ENCODE measurements at places on chromosomes 2 and 18.
A peak's percentile ranks its signal among the peaks of the same experiment; 100 is the strongest.

DNA sequence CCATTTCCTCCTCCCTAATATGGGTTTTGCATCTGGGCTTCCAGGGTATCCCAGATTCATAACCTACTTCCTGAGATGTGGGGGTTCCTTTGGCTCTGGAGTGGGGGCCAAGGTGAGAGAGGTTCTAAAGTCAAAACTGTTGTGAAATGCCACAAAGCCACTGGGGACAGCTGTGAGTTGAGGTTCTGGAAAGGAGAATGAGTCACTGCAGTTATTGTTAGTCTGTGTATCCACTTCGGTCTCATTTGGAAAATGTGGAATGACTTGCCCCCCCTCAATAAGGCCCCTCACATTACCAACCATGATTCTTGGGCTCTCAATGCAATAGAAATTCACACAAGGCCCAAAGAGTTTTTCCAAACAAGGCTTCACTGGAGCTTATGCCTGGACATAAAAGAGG, 51.1 kb upstream of the LGALSL start:
- DNase-seq: peak; percentile 31

GRCh38 chr2:217887841-217888701, 114.7 kb downstream of the TNS1 start:
- DNase-seq: no peak

GRCh38 chr2:11710210-11710609, 36.2 kb upstream of the LPIN1 start:
- DNase-seq: no peak

DNA sequence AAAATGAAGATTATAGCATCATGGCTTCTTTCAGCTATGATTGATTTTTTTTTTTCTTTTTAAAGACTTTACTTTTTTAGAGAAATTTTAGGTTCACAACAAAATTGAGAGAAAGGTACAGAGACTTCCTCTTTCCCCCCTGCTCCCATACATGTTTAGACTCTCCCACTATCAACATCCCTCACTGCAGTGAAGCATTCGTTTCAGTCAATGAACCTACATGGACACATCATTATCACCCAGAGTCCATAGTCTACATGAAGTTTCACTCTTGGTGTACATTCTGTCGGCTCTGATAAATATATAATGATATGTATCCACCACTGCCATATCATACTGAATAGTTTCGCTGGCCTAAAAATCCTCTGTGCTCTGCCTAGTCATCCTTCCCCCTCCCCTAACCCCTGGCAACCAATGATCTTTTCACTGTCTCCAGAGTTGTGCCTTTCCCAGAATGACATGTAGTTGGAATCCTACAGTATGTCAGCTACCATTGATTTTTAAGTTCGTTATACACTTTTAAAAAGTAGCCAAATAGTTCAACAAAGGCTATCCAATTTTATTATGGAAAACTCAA, 86.8 kb downstream of the GPD2 start:
- DNase-seq: no peak

- no peak for DNase-seq
These were observed 263.8 kb downstream of the RBM43 start for GRCh38 chr2:150997702-150998440.

GRCh38 chr18:44715245-44715644, 34.6 kb downstream of the SETBP1 start:
- no peak for DNase-seq

DNA sequence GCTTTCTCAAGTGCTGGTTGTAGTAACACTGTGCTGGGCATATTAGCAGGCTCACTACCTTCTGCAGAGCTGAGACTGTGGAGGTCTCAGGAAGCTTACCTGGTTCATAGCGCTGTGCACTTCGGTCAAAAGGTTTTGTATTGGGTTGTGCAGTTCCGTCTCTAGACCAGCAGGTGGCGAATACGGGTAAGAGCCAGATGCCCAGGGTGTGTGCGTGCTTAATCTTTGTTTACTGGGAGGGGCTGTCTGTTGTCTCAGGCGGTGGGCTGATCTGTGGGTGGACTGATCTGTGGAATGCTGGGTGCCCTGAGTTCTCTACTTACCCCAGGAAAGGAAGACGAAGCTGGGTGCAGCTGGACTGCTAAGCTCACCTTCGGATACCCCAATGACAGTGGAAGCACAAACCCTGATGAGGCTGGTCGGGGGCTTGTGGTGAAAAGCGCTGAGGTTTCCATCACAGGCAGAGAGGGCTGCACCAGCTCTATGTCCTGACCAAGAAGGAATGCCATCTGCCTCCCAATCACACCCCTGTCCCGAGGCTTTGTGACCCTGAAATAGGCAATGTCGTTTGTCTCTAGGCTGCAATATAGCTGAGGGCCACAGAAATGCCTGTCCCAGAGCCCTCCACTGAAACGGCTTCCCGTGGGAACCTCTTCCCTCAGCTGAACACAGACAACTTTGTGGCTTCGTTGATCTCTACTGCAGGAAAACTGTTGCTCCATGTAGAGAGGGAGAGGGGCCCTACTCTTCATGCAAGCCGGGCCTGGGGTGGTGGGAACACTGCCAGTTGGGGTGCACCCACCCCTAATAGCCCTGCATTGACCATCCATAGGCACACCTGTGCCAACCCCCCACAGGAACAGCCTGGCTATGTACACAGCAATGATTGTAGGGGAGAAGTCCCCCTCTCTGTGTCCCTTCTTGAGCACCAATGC, 45.9 kb upstream of the FAM117B start:
- DNase-seq: no peak

DNA sequence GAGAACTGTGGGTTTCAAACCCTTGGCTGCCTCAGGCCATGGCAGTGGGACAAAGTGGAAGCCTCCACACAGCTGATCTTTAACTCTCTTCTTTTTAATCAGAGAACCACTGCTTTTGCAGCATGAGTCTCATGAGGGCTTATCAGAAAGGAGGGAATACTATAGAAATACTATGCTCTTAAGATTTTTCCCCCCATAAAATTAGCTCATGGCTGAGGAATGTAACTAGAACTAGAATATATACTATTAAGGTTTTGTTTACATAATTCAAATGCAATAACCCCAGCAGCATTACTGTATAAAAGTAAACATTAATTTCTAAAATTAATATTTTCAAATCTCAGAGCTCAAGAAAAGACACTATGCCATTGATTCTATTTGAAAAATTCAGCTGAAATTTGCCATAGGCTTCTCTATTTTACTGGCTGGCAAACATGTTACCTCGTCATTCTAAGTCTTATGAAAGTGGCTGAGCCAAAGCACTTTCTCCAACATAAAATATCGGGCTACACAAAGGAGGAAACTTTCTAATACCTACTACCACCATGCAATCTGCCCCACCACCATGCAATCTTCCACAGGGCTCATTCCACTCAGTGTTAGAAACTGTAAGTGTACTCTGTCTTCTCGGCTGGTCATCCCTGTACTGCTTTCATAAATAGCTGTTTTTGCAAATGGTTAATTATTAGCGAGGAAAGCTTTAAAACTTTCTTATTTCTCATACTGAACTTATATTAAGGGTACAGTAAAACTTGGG, 42.5 kb downstream of the WDR35 start:
- no peak for DNase-seq

- DNase-seq: no peak
These were observed 727 bp downstream of the NCOA1 start for GRCh38 chr2:24491542-24492420.

DNA sequence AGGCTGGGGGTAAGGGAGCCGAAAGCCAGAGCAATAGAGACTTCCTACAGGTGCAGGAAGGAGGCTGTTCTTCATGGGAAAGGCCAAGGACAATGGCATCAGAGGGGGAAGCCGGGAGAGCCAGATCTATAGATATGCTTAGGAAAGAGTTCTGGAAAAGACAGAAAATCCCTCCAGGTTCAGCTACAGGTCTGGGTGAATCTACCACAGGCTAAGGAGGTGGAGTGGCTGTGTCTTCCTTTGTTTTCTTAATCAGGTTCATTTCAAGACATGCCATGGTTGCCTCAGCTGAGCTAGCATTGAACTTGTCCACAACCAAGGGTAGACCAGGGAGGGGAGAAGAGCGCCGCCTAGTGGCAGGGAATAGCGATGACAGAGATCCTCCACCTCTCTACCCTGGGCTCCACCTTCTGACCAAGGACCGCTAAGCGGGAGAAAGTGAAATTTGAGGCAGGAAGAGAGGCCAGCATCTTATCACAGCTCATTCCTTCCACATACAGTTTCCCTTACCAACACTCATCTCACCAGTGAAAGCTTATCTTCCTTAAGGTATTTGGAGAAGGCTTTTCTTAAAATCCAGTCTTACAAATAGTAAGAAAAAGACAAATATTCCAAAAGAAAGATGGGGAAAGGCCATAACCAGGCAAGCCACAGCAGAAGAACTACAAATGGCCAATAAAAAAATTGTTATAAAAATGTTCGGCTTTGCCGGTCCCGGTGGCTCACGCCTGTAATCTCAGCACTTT, 74.2 kb downstream of the VIT start:
- no peak for DNase-seq

DNA sequence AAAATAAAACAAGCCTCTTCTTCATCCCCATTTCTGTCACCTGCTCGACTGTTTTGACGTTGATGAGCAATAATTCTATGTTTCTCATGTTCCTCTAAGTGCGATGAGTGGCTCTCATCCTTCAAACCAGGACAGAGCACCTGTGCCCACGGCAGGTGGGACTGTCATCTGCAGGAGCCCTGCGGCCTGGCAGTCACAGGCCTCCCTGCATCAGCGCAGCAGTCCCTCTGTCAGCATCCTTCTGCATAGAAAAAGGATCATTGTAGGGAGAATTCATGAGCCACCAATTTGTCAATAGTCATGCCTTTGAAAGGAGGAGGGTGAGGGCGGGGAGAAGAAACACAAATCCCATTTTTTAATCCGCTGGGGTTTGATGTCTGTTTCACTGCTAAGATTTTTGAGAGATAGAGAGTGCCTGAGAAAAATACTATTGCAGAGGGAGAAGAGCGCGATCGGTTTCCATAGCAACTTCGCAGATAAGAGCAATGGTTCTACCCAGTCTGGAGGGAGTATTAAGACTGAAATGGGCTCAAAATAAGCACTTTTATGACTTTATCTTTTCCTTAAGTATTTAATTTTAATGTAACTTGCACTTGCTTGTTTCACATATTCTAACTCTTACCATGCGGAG, 234.3 kb upstream of the NCKAP5 start:
- DNase-seq: no peak

- no peak for DNase-seq
These were observed 136.7 kb downstream of the ANTXR1 start for GRCh38 chr2:69149631-69150215.

DNA sequence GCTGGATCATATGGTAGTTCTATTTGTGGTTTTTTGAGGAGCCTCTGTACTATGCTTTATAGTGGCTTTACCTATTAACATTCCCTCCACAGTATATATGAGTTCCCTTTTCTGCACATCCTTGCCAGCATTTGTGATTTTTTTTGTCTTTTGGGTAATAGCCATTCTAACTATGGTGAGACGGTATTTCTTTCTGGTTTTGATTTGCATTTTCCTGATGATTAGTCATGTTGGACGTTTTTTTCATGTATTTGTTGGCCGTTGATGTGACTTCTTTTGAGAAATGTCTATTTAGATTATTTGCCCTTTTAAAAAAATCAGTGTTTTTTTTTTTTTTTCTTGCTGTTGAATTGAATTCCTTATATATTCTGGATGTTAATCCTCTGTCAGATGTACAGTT, 31.1 kb downstream of the ACTR3 start:
- DNase-seq: no peak

DNA sequence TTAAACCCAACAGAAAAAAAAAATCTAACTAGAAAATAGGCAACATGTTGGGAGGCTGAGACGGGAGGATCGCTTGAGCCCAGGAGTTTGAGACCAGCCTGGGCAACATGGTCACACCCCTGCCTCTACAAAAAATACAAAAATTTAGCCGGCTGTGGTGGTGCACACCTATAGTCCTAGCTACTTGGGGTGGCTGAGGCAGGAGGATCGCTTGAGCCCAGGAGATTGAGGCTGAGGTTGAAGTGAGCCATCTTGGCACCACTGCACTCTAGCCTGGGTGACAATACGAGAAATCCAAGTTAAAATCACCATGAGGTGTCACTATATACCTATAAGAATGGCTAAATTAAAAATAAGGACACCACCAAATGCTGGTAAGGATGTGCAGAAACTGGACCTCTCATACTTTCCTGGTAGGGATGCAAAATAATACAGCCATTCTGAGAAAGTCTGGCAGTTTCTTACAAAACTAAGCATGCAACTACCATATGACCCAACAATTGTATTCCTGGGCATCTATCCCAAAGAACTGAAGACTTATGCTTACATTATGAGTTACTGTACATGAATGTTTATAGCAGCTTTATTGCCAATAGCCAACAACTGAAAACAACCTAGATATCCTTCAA, 2.2 kb downstream of the SEPTIN10 start:
- no peak for DNase-seq

GRCh38 chr2:212348501-212348900, 190.1 kb downstream of the ERBB4 start:
- DNase-seq: no peak

DNA sequence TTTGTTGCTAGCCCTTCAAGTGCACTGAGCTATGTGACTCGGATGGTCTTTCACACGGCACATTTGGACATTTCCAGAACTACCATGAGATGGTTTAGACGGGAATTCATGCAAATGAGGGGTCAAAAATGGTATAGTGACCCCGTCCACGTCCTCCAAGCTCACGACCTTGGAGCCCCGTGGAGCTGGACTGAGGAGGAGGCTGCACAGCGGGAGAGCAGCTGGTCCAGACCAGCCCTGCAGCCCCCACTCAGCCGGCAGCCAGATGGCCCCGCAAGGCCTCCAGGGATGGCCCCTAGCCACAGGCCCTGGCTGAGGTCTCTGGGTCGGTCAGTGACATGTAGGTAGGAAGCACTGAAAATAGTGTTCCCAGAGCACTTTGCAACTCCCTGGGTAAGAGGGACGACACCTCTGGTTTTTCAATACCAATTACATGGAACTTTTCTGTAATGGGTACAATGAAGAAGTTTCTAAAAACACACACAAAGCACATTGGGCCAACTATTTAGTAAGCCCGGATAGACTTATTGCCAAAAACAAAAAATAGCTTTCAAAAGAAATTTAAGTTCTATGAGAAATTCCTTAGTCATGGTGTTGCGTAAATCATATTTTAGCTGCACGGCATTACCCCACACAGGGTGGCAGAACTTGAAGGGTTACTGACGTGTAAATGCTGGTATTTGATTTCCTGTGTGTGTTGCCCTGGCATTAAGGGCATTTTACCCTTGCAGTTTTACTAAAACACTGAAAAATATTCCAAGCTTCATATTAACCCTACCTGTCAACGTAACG, 88.8 kb downstream of the EPAS1 start:
- DNase-seq: no peak

DNA sequence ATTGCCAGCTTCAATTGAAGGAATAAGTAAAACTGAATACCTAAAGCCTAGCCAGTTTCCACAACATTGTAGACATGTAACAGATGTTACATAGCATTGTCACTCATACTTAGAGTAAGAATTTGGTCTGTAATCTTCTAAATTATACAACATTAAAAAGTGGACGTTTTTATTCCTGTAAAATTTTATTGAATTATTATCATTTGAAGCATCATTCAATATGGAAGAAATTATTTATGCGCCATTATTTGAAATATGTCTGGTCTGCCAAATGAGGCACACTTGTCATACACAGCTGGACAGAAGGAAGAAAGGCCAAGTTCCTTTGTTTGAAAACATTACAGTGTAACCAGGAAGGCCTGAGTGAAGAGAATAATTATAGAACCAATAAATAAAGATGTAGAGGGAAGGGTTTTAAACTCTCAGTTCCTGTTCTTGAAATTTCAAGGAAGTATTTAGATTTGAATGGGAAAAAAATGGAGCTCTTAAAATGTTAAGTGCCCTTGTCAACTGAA, 575.5 kb downstream of the LRRTM4 start:
- DNase-seq: no peak

Measured in esophagus muscularis mucosa (tissue), 4 donors.